ENCODE measurements at places on chromosomes 7 and 10.

DNA sequence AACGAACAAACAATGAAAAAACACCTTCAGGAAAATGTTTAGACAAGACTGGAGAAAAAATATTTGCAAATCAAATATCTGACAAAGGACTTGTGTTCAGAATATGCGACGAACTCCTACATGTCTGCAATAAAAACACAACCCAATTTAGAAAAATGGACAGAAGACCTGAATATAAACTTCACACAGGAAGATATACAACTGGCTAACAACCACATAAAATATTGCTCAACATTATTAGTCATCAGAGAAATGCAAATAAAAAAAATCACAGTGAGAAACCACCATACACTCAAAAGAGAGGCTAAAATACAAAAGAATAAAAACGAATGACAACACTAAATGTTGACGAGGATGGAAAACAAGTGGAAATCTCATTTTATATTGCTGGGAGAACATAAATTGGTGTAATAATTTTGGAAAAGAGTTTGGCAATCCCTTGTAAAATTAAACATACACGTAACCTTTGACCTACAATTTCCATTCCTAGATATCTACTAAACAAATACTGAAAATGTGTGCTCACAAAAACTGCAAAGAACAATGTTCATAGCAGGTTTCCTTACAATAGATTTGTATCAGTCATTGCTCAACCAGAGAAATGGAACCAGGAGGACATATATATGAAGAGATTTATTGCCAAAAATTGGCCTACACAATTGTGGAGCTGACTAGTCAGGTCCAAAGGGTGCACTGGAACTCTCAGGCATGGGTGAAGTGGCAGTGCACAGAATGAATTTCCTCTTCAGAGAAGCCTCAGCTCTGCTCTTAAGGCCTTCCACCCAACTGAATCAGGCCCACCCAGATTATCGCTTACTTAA, 82.9 kb upstream of the OGDHL start:
- no peak for DNase-seq

DNA sequence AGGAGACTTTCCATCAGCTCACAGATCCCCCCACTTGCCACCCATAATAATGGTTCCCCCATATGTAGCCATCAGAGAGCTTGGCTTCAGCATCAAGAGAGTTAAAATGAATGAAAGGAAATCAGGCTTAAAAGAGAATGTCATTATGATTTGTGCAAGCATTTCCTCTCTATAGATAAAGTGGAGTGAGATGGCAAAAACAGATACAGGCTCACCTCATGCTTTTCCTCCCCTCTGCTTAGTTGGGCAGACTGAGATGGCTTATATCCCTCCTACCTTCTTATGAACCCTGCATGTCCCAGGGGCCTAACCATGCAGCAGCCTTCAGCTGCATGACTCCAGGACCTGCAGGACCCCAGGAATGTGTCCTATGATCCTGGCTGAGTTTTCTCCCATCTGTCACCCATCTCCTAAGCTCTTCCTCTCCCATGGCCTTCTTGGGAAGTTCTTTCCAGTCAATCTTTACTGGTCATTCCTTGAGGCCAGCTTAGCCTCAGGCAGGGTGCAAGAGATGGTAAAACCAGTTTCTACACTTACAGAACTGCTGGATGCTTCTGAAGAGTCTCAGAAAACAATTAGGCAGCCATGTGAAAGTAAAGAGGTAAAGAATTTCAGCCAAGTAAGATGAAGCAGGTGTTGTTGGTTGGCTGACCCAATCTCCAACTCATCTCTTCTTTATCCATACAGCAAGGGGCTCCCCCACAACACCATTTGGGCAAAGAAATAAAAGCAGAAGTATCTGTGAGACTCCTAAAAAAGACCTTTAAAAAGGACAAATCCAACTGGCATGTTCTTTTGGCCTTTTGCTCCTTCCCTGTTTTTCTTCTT, 159.7 kb downstream of the RTKN2 start:
- no peak for DNase-seq

- DNase-seq, result no peak
These were observed 98.4 kb downstream of the GNAT3 start for GRCh38 chr7:80413383-80413945.

DNA sequence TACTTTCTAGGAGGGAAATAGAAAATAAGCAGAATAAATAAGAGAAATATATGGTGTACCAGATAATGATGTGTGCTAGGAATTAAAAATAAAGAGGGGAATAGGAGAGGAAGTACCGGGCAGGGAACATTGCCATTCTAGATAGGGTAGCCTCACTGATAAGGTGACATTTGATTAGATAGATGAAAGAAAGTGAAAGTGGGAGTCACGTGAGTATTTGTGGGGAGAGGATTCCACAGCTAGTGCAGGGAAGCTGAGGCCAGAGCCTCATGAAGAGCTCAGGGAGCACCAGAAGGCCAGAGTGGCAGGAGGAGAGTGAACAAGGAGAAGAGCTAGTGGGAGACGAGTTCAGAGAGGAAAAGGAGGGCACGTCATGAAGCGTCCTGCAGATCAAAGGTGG, 49.1 kb downstream of the CDHR3 start:
- no peak for DNase-seq

GRCh38 chr7:54704851-54705250, 54.2 kb downstream of the SEC61G start:
- no peak for DNase-seq

DNA sequence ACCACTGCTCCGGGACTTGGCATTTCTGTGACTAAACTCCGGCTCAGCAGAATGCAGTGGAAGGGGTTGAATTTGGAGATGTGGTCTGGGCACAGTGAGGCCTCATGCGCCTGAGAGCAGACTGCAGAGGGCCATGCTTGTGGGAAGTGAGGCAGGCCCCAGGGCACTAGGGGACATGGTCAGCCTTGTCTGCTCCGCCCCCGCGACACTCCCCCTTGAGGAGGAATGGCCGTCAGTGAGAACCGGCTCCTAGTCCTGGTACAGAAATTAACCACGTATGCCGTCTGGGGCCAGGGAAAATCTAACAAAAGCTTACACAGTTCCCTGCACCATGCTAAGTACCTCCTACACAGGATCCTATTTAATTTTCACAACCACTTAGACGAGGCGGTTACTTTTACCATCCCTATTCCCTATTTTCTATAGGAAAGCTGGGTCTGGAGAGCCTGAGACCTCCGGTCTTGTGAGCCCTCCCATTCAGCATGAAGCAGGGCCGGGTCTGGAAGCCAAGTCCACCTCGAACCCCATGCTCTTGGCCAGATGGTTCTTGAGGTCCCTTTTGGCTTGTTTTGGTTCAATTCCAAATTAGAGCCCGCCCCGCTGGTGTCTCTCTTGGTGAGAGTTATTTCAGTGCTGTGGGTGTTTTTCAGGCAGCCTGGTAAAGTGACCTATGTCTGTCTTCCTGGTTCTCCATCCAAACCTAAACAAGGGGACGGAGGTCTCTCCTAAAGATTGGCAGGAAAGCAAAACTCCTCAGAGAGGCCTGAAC, 87.7 kb upstream of the PITRM1 start:
- DNase-seq, result no peak

- DNase-seq, result no peak
These were observed 20.2 kb downstream of the PDZD8 start for GRCh38 chr10:117355072-117355471.

DNA sequence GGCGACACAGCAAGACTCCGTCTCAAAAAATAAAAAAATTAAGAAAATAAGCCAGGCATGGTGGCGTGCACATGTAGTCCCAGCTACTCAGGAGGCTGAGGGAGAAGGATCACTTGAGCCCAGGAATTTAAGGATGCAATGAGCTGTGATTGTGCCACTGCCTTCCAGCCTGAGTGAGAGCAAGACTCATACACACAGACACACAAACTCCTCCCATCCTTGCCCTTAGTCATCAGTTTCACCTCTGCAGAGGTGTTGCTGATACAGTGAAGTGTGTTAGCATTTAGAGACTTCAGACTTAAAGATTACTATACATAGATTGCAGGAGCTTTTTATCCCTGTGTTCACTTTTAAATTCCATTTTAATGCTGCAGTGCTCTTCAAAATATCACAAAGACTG, 5.5 kb upstream of the H2AZ2 start:
- no peak for DNase-seq

DNA sequence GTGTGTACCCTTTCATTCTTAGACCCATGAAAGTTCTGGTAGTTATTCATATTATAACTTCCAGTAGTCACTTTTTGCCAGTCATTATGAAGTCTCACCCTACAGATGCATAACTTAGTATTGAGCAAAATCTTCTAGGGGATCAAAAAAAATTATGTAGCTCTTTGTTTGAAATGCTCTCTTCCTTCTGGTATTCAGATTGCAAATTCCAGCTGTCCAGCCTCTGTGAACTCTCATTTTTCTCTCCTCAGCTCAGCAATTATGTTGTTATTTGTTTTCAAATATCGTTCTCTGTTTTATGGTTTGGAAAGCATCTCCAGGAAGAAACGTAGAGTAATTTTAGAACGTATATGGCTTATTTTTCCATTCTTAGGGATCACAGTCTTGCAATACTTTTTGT, 442.5 kb downstream of the SEMA3D start:
- DNase-seq, result no peak

- no peak for DNase-seq
These were observed 30.5 kb upstream of the MKRN1 start for GRCh38 chr7:140509789-140510188.

DNA sequence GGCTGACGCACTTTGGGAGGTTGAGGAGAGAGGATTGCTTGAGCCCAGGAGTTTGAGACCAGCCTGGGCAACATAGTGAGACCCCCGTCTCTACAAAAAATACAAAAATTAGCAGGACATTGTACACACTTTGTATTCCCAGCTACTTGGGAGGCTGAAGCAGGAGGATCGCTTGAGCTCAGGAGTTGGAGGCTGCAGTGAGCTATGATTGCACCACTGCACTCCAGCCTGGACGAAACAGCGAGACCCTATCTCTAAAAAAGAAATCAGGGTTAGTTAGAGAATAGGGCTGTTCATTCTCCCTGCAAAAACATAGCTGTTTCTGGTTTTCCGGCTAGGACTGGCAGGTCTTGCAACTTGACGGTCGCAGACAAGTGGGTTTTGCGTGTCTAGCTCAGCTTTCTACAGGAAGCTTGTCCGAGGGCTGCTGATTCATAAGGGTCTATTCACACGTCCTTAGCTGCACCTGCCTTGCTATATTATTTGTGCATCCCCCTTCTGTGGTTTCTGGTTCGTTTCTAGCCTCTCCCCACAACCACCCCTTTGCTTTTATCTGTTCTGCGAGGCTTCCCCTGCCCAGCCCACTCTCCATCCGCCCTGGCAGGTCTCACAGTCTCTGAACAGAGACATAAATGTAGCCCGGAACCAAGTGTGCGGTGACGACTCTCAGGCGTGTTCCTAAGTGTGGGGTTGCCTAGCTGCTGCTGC, 10.7 kb downstream of the AMZ1 start:
- peak; percentile 55 for DNase-seq

Data from CD4-positive, alpha-beta T cell treated with Interleukin-15 for 1 hour (primary cell).